ENCODE measurements at places on chromosomes 6 and 20. TPM values are rescaled to one million over a fixed set of nuclear protein-coding genes. Genes with fewer than 3 reads are reported as not detected.

Gene FKBP1C
- total RNA-seq, result 0.17 TPM

Gene SPEF1
- total RNA-seq, result 0.15 TPM

Gene CCN2
- 39.7 TPM for total RNA-seq

Gene GATA5
- total RNA-seq, result not detected

Gene RIPPLY2
- total RNA-seq, result 0.29 TPM

Gene RAD21L1
- total RNA-seq, result not detected

Gene GSTA2
- not detected for total RNA-seq

Gene FRS3
- total RNA-seq, result 2.8 TPM

Gene SMIM29
- 39.7 TPM for total RNA-seq

Gene FHL5
- total RNA-seq, result not detected

Gene C6orf15
- total RNA-seq, result not detected

Gene CRYBG1
- 15.6 TPM for total RNA-seq

Gene UBE2C
- 3.0 TPM for total RNA-seq

Gene PSORS1C2
- total RNA-seq, result not detected

Gene UST
- total RNA-seq, result 18.2 TPM

Gene ADGB
- total RNA-seq, result not detected

Gene OPRM1
- total RNA-seq, result not detected

Gene ZC2HC1B
- total RNA-seq, result not detected

Gene NCOA7
- total RNA-seq, result 36.4 TPM

Gene PAK5
- total RNA-seq, result under 0.01 TPM

Gene FARS2
- 37.2 TPM for total RNA-seq

Gene ID4
- 3.8 TPM for total RNA-seq

Gene CPNE5
- total RNA-seq, result 0.15 TPM

Gene DPM1
- total RNA-seq, result 97.3 TPM

Gene CCN5
- 25.3 TPM for total RNA-seq

Gene SLCO4A1
- total RNA-seq, result 1.3 TPM

Gene E2F3
- 4.9 TPM for total RNA-seq

Gene TGM3
- total RNA-seq, result under 0.01 TPM

Gene ESF1
- total RNA-seq, result 10.6 TPM

Gene SIM1
- not detected for total RNA-seq

Gene SLPI
- not detected for total RNA-seq

Gene CTNNBL1
- total RNA-seq, result 23.7 TPM

Gene HLA-G
- not detected for total RNA-seq

Gene SNAP25
- 9.6 TPM for total RNA-seq

Gene SLC22A16
- 0.15 TPM for total RNA-seq

Gene TMEM170B
- total RNA-seq, result 0.87 TPM

Gene OR2H1
- not detected for total RNA-seq

Gene PDE7B
- total RNA-seq, result 48.1 TPM

Gene TPBG
- total RNA-seq, result 71.4 TPM

Gene MYLK2
- total RNA-seq, result not detected

Gene TRIM10
- not detected for total RNA-seq

Gene ISM1
- total RNA-seq, result not detected

Gene ZBTB46
- 9.9 TPM for total RNA-seq

Gene ARFGEF3
- total RNA-seq, result 0.44 TPM

Gene ADGRB3
- 0.15 TPM for total RNA-seq

Gene TPD52L2
- 194 TPM for total RNA-seq

Gene RIPOR3
- 10.6 TPM for total RNA-seq

Gene FGD2
- not detected for total RNA-seq

Gene AVP
- not detected for total RNA-seq

Gene CAPN11
- 0.15 TPM for total RNA-seq

Gene SLC35A1
- total RNA-seq, result 20.7 TPM

Gene IL17F
- total RNA-seq, result not detected

Gene RFX6
- not detected for total RNA-seq

Gene FOXC1
- total RNA-seq, result 7.6 TPM

Gene DNMT3B
- 3.8 TPM for total RNA-seq

Measured in smooth muscle cell of trachea (primary cell).